ENCODE measurements at places on chromosomes 6 and 20.

GRCh38 chr6:93176070-93176469 is 243.3 kb downstream of the EPHA7 start:
- no peak for DNase-seq

DNA sequence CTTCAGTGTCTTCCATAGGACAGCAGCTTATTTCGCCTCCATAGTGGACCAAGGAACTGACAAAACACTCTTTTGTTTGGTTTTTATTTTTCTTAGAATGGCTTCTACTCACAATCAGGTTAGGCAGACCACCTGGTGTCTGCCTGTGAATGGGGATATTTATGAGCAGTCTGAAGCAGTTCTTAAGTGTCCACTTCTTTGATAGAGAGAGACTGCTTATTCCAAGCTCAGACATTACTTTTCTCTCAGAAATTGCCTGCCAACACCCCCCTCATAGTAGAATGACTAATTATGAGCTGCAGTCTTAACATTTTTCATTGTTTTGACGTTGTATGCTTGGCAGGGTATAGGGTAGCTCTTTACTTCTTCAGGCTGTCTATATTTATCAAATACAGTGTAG is 174.7 kb downstream of the ZFAND3 start:
- no peak for DNase-seq

- no peak for DNase-seq
Measured at GRCh38 chr6:22017272-22017671, 279.6 kb downstream of the PRL start.

DNA sequence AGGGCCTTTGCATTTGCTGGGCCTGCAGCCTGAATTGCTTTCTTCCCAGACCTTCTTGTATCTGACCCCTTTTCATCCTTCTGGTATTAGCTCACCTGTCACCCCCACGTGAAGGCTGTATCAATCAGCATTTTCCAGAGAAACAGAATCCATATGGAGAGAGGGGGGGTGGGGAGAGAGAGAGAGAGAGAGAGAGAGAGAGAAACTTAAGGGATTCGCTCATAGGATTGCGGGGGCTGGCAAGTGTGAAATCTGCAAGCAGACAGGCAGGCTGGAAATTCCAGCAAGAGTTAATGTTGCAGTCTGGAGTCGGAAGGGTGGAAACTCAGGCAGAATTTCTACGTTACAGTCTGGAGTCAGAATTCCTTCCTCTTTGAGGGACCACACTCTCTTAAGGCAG is 410.7 kb upstream of the SULF2 start:
- no peak for DNase-seq

GRCh38 chr6:28809947-28810658 is 113.7 kb downstream of the TRIM27 start:
- DNase-seq: no peak

All from Panc1 (cell line).